ENCODE measurements at places on chromosomes 5 and 9.

- no peak for DNase-seq
Measured at GRCh38 chr5:93995126-93995621, 253.8 kb upstream of the POU5F2 start.

DNA sequence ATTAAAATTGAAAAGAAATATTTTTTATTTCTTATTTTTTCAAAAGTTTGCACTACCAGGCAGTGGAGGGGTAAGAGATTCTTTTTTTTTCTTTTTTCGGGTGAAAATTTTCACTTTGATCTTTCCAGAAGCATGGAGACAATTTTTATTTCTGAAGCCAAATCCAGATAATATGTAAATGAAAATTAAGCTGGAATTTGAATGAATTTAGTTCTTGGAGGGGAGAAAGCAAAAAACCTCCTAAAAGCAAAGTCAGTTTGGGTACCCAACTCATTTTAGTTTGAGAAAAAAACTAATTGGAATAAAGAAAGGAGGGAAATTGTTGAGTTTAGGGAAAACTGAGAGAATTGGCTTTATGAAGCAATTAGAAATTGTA is 872 bp downstream of the ZNF618 start:
- DNase-seq: no peak

- no peak for DNase-seq
Measured at GRCh38 chr9:124698265-124698664, 72.8 kb downstream of the NR6A1 start.

DNA sequence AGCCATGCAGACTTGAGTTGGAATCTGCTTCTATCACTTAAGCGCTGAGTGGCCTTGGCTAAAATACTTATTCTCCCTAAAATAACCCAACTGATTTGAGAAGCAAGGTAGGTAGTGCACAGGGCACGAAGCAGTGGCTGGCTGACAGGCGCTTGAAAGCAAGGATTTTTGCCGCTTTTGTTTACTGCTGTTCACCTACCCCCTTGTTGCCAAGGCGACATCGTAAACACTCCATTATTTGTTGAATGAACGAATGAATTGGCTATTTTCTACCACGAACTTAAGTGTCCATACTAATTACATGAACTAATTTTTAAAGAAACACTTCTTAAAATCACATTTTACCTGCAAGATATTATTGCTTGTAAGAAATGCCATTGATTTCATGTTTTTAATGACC is 98.0 kb downstream of the ANKH start:
- DNase-seq: no peak

DNA sequence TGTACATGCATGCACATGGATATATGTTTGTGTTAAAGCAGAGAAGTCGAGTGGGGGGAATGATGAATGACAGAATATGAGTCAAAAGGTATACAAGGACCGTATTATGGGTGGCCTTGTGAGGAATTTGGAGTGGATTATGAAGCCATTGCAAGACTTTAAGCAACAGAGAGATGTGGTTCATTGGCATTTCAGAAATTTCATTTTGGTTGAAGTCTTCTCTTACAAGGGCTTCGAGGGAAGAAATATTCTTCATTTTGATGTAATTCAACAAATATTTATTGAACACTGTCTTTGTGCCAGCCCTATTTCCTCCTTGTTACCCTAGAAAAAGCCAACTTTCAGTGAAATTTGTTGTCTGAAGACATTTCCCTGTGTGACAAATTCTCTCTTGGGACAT is 83.9 kb upstream of the SLCO6A1 start:
- DNase-seq: no peak
